ENCODE measurements at places on chromosomes 13 and 19.

GRCh38 chr13:20882206-20882605, 20.3 kb downstream of the XPO4 start:
- no peak for DNase-seq

DNA sequence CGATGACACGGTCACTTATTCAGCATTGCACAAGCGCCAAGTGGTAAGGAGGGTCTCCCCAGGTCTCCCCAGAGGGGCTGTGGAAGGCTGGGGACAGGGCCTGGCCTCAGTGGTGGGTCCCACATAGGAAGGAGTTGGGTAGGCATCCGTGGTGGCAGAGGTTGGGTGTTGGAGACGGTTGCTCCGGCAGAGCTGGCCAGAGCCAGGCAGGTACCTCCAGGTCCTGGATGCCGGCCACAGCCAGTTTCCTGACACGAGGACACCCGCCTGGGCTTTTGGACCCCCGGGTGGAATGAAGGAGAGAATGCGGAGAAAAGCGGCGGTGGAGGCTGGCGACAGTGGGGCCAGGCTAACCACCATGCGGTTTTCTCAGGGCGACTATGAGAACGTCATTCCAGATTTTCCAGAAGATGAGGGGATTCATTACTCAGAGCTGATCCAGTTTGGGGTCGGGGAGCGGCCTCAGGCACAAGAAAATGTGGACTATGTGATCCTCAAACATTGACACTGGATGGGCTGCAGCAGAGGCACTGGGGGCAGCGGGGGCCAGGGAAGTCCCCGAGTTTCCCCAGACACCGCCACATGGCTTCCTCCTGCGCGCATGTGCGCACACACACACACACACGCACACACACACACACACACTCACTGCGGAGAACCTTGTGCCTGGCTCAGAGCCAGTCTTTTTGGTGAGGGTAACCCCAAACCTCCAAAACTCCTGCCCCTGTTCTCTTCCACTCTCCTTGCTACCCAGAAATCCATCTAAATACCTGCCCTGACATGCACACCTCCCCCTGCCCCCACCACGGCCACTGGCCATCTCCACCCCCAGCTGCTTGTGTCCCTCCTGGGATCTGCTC, 1.3 kb upstream of the FFAR1 start:
- DNase-seq, result peak; percentile 74

- no peak for DNase-seq
Observed at GRCh38 chr13:99199541-99200431, 868 bp upstream of the UBAC2 start.

DNA sequence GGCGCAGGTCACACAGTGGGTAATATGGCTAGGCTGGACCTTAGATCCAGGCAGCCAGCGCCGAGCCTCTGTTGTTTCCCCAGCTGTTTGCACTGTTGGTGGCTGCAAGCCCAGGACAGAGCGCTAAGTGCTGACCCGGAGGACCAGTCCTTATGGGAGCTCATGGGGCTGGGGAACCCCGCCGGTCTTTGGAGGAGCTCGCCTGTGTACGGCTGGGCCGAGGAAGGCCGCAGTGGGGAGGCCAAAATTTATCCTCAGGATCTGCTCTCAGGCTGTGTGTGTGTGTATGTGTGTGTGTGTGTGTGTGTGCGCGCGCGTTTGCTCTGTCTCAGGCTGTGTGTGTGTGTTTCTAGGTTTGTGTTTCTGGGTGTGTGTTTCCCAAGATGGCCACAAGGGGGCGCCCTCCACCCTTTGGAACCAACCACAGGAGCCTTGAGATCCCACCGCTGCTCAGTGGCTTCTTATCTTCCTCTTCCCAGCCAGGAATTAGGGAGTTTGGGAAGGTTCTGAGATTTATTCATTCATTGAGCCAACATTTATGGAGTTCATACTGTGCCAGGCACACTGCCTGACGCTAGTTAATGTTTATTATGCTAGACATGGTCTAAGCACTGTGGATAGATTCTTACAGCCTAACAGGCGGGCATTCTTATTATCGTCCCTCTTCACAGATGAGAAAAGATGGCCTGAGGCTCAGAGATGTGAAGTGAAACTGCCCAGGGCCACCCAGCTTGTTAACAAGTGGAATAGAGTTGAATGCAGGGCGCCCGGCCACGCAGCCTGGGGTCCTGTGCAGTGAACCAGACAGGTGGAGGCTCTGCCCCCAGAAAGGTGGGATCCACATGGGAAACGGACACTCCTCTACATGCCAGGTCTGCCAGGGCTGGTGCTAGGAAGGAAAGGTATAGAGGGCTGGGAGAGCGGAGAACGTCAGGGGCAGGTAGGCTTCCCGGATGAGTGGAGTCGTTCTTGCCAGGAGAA, 13.0 kb downstream of the PGLYRP1 start:
- DNase-seq, result peak; percentile 78
